Activated T-cell treated with anti-CD3 and anti-CD28 coated beads for 1 hour (primary cell): ENCODE measurements at places on chromosomes 1 and 21.

DNA sequence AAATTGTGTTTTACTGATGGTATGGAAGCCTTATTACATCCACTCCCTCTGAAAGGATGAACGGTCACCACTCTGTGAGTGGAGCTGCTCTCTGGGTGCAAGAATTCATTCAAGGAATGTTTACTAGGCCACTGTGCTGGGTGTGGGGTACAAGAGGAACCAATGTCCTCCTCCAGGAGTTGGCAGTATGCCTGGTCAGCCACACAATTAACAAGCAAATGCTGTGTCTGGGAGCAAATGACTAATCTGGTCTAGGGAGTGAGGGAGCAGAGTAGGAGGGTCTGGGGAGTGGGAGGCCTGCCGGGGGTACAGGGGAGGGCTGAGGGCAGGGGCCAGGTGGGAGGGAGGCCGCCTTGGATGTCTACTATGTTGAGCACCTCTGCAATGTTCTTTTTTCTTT lies 27.2 kb upstream of the TDRD10 start:
- no peak for DNase-seq

- DNase-seq = no peak
These were observed 15.0 kb downstream of the COL6A1 start for GRCh38 chr21:45996311-45997204.

- DNase-seq = no peak
These were observed 6.7 kb upstream of the KCNAB2 start for GRCh38 chr1:6039031-6039430.

GRCh38 chr21:31191553-31191952 lies 152.5 kb downstream of the TIAM1 start:
- DNase-seq = no peak
